ENCODE measurements at places on chromosomes 3 and 15.

GRCh38 chr15:68210821-68211655 is 5.9 kb upstream of the CALML4 start:
- DNase-seq, result peak; percentile 42

DNA sequence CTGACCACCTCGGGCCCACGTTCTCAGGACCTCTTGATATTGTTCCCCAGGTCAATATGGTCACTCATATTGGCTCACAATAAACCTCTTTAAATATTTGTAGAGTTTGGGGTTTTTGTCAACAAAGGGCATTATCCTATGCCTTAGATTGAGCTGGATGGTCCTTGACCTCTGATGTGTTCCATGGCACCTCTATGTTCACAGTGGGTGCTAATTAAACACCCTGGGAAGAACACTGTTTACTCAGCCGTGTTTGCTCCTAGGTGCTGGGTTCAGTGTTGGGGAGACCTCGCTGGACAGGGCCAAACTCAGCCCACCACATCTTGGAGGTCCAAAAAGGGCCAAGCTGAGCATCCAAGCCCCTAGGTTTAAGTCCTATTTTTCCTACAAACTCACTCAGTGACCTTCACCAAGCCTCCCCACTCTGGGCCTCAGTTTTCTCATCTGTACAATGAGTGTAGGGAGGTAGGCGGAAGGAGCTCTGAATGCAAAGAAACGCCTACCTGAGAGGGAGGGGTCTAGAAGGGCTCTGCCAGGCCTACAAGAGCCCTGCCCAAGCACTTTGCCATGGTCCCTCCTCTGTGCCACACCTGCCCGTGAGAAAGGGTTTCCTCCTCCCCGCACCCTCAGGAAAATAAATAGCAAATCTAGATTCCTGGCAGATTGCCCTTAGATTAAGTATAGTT is 7.2 kb downstream of the FAM174B start:
- no peak for DNase-seq

DNA sequence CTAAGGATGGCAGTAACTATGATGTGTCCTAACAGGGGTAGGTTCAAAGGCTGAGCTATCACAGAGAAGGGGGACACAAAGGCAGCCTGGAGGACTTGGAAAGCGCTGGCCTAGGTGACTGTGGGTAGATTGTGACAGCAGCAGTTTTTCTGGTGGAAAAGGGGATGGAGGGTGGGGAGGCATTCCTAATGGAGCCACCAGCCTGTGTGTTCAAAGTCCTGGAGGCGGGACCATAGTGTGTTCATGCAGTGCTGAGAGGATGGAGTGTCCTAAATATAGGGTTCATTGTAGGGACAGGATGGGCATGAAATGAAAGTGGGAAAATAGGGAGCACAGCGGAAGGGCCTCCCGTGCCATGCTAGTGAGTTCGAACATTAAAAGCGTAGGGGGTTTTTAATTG is 51.5 kb upstream of the POLR2M start:
- no peak for DNase-seq

- DNase-seq, result no peak
Measured at GRCh38 chr3:195096484-195097330, 174.3 kb downstream of the XXYLT1 start.

- DNase-seq, result peak; percentile 50
Measured at GRCh38 chr15:43483297-43484128, 9.4 kb downstream of the TP53BP1 start.

DNA sequence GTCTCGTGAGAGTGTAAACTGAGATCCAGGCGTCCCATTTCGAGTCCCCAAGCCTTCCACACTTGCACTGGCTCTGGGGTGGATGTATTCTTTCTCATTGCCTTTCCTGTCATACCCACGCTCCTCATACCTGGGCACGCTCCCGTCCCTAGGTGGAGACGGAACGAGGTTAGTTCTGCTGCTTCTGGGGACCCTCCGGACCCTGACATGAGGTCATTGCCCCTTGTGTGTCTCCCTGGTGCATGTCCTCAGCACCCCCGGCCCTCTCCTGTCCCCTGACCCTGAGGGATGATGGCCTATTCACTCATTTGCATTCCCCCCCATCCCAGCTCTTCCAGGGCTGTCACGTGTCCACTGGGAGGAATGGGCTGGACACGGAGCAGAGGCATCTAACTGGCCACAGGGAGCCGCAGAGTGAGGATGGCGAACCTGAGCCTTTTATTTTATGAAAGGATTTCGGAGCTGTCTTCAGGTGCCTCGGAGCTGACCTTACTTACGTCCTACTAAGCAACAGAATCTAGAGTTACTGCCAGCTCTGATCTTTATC is 8.2 kb downstream of the NIPA1 start:
- DNase-seq, result no peak

DNA sequence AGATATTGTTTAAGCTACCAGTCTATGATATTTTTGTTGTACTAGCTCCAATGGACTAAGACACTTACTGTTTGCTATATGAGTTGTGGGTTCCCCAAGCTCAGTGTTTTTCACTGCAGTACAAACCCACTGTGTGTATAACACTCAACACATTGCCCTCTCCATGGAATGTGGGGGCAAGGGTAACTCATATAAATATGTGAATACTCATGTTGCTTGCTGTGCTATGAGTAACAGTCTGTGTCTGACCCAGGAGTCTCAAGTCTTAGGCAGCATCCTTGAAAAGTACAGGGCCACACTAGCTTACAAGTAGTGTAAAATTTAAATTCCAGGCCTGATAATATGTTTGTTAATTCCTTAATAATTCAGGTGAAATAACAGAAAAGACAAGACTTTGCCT is 22.5 kb upstream of the CNTN3 start:
- peak; percentile 49 for DNase-seq

DNA sequence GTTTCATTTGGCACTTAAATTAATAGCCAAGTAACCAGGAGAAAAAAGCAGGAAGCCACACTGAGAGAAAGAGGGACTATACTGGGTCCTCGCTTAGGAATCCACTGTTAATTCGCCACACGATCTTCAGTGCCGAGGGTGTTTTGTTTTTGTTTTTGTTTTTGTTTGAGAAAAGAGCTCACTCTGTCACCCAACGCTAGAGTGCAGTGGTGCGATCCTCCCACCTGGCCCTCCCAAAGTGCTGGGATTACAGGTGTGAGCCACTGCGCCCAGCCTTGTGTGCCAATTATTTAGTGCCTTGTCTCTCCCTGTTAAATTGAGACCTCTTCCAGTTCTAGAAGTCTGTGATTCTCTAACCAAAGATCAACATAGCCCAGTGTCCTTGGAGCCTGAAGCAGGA is 53.8 kb upstream of the TPM1 start:
- no peak for DNase-seq

GRCh38 chr15:91548549-91548948 is 305.0 kb upstream of the SLCO3A1 start:
- no peak for DNase-seq

GRCh38 chr3:10570196-10570946 is 65.0 kb upstream of the ATP2B2 start:
- no peak for DNase-seq

GRCh38 chr15:90004252-90004651 is 3.1 kb downstream of the ZNF710 start:
- DNase-seq, result peak; percentile 53

GRCh38 chr3:27219127-27219845 is 149.9 kb downstream of the NEK10 start:
- peak; percentile 41 for DNase-seq

DNA sequence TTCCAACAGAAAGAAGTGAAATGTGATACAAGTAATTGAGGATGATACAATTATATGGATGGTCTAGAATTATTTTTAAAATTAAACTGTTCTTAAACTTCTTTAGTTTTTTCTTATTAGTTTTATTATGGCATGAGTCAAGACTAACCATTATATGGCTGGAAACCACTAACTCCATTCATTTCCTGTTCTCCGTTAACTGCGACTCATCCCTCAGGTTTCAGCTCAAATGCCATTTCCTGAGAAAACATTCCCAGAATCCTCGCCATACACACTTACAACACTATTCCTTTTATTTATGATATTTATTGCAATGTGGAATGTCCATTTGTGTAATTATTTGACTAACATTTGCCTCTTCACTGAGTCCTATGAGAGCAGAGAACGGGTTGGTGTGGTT is 394.1 kb downstream of the SOX2 start:
- DNase-seq, result peak; percentile 31

DNA sequence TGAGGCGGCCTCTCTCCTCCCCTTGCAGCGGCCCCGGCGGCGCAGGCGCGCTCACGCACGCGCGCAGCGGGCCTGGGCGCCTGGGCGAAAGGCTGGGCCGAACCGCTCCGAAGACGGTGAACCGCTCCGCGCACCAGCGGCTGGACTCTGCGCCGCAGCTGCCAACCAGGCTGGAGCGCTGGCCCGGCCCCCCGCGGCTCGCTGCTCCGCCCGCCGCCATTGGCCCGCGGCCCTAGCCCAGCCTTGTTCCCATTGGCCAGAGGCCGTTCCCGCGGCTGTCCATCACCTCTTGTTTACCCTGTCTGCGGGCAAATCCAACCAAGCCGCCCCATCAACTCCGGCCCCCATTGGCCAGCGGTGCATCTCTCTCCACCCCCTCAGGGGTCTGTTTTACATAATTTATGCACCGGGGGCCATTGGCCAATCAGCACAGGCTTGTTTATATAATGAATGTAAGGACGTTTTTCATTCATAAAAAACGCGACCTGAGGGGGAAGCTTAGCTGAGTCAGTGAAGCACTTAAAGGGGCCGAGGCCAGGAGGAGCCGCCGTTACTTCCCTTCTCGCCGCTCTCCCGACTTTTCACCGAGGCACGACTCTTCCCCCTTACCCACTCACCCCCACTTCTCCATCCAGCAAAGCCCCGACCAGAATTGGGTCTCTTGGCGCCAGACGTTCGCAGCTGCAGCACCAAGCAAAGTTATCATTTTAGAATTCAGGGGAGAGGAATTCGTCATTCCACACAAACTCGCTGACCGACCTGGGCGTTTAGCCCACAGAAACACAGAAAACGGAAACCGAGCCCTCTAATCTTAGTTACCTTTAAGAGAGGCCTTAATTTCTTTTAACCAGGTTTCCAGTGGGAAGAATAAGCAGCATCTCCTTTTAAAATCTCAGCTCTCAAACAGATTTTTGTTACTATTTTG is at the start of gene ETV5:
TSS of gene ETV5 (minus strand) at position 149 of the 925 bp plus-strand sequence. CDS start 3,221 bp downstream, outside the sequence.
- peak; percentile 99 for DNase-seq

- DNase-seq, result peak; percentile 78
Measured at GRCh38 chr3:44892689-44893088, 18.3 kb downstream of the TGM4 start.

DNA sequence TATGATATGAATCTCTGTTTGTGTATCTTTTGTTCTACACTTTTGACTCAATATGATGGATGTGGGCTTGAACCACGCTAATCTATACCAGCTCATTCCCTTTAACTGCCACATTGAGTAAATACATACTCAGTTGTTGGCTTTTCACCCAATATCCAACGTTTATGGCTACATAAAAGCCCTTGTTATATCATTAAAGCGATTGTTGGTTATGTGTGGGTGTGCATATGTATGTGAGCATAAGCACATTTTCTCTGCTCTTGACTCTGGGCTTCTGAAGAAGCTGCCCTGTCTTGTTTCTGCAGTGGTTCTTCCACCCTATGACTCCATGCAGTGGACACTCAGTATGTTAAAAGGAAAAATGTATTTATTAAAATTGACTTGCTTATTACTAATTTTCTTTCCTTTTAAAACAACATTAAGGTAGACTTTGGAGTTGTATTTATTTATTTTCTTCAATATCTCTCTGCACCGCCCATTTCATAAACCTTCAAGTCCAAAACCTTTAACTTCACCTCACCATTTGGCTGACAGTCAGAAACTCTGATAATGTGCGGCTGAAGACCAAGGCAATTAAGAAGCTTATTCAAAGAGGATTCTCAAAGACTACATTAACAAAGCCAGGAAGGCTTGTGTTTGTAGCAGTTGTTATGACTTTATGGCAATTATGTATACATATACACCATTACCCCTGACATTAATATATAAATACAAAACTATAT is 156.1 kb downstream of the THRB start:
- no peak for DNase-seq

DNA sequence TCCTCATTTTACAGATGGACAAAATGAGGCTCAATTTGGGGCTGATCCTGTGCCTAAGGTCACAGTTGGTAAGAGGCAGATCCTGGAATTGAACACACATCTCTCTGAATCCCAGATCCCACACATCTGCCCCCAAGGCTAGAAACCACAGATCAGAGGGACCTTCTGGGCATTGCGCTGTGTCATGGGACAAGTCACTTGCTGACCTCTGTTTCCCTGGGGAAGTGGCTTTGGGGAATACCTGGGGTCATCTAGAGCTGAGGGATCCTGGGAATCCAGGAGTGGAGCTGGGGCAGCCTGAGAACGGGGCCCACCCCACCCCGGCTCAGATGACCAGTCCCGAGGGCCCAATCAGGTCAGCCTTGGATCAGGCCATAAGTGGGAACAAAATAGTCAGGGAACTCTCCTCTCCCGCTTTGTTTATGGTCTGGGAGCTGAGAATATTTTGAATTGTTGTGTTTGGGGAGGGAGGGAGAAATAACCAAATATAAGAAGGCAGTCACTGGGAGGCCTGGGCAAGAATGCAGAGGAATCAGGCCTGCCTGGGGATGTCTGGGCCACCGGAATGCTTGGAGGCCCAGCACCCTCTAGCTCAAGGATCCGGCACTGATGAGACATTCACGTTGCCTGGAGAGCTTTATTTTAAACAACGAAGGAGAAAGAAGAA is 8.8 kb upstream of the SLC6A6 start:
- DNase-seq, result no peak

DNA sequence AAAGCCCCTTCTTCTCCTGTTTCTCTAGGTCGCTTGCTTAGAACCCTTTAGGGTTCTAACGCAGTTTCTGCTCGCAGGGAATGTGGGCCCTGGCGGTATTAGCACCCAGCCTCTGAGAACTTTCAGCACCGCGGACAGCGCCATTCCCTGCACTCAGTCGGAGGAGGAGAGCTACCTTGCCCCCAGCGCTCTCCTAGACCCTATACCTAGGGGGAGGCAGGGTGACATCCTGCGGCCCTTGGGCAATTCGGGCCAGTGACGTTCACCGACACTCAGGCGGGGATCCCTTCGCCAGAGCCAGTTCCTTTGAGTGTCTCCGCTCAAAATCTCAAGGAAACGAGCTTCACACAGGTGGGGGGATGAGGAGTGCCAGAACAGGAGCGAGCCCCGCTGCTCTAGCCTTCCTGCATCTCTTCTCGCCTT is 1.3 kb downstream of the SLC7A14 start:
- DNase-seq, result peak; percentile 63

DNA sequence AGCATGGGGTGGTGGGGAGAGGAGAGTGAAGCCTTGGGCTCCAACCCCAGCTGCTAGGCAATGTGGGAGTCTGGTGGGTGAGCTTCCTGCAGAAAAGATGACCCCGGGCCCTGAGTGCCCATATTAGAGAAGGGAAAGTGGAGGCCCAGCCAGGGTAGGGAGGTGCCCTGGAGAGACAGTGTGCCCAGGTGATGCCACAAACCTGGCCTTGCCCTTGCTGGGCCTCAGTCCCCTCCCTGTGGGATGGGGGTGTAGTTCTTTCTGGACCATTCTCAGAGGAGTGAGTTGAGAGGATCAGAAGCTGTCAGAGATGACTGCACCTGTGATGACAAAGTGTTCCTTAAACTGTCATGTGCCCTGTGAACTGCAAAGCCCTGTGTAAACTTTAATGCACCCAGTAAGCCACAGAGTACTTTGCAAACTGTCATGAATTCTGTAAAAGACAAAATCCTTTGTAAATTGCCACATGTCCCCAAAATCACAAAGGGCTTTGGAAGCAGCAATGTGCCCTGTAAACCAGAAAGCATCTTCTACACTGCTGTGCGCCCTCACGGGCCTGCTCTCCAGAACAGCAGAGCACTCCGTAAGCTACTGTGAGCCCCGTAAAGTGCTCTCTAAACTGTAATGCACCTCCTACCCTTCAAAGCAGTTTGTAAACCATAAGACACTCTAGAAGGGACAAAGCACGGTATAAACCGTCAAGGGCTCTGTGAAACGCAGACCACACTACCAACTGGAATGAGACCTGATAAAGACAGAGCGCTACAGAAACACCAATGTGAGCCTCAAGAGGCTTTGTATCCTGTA is 51.3 kb upstream of the FGD5 start:
- no peak for DNase-seq
